ENCODE measurements at places on chromosomes 5 and 9.

DNA sequence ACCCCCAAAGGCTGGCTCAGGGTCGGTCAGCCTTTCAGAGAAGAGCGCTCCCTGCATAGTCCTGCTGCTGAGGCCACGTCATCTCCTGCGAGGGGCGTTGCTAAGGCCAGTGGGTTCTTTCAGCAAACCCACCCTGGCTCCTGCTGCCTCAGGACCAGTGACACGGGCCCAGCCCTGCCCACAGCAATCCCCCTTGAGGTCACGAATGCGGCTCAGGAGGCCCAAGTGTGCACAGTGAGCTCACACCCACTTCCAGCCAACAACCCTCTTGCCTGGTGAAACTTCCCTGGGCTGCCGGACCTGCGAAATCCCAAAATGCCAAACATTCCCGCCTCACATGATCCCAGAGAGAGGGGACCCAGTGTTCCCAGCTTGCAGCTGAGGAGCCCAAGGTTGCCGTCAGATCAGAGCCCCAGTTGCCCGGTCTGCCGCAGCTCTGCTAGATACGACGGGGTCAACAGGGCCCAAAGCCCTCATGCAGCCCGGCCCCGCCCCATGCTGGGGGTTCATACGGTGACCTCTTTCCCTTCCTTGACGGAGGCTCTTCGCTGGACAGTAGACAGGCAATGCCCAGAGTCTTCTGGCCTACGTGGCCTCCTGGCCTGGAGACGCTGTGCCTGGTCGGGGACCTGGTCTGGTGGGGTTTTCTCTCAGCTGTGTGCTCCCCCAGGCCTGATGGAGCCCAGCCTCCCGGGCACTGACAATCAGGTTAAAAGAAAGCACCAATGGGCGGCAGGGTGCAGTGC is 116.4 kb upstream of the COL5A1 start:
- DNase-seq, result no peak

GRCh38 chr5:38757451-38758245 is 88.2 kb upstream of the OSMR start:
- DNase-seq, result no peak

- DNase-seq, result no peak
Observed at GRCh38 chr9:77508396-77508795, 139.7 kb downstream of the GNA14 start.

DNA sequence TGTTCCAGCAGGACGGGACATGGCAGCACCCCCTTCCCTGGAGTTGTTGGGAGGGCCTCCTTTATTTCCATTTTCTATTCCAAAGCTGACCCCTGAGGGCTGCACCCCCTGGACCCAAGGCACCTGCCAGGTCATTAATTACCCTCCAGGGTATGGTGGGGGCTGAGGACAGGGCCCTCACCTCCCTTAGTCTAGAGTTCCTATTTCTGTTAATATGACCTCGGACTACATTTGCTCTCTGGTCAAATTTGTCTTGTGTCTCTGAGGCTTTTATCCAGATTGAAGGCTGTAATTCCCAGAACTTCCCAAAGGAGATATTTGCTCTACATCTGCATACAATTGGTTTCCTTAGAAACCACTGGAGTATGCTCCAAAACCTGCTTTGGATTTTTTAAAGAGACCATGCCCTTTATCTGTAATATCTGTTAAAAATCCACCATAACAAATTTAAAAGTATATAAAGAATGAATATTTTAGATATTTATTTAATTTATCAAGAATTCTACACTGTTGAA is 16.8 kb downstream of the PHF2 start:
- no peak for DNase-seq

- peak; percentile 64 for DNase-seq
Observed at GRCh38 chr5:132479111-132479951, 11.2 kb downstream of the IRF1 start.

- no peak for DNase-seq
Observed at GRCh38 chr9:122656378-122656777, 1.0 kb downstream of the OR1B1 start.

DNA sequence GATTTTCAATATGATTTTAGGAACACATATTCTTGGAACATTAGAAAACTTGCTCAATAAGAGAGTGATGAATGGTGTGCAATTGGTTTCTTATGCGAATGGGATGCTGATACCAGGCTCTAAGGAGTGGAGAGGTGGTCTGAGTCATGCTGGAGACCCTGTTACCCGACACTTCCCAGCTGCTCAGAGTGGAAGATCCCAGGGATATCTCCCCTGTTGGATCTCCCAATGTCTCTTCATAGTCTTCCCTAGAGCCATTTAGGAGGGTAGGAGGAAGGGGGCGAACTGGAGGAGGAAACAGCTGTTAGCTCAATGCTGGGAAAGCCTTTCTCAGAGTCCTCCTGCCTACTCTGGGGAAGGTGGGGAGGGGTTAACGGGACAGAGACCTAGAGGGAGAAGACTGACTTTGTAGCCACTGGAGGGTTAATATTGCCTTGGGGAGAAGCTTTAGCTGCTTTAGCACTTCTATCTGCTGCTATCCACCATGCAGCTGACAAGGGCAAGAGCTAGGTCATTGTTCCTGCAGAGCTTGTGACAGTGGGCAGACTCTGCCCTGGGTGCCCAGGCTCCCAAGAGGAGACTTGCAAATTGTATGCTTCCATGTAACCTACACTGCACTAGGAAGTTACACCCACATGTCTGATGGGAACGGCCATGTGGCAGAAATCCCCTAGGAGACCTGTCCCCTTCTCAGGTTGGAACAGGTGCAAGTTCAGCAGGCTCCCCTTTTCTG is 301.0 kb downstream of the GADD45G start:
- DNase-seq, result no peak

DNA sequence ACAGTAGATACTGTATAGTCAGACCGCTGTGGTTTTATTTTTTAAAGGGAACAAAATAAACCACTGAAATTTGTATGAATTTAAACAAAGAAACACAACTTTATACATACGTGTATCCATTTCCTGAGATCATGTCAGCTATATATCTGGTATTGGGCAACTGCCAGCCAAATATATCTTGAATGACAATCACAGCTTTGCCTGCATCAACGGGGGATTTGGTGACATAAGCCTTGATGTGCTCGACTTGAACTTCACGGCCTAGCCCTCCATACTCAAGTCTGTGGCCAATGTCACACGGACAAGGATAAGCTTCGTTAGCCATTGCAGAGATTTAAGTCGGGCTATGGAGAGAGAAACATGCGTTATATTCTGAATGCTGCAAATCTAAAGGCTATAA is 17.3 kb downstream of the CMBL start:
- no peak for DNase-seq

GRCh38 chr9:1024112-1024511 is 26.0 kb upstream of the DMRT2 start:
- no peak for DNase-seq

GRCh38 chr5:34551911-34552433 is 104.2 kb upstream of the RAI14 start:
- DNase-seq, result no peak

- no peak for DNase-seq
Observed at GRCh38 chr5:72187388-72188075, 80.3 kb downstream of the MAP1B start.

DNA sequence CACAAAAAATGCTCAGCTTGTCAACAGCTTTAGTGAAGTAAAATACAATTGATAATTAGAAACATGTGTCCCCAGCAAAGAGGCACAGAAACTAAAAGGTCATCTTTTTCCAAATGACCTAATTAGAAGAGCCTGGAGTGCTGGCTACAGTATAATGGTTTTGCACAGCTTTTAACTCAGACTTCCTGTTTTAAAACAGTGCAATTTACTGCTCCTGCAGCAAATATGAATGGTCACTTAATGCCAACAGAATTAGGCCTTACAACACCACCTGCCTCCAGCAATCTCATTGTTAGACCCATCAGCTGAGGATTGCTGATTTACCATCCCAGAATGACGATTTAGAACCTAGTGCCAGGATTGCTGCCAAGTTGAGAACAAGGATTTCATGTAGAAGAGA is 239.3 kb downstream of the CETN3 start:
- peak; percentile 3 for DNase-seq

DNA sequence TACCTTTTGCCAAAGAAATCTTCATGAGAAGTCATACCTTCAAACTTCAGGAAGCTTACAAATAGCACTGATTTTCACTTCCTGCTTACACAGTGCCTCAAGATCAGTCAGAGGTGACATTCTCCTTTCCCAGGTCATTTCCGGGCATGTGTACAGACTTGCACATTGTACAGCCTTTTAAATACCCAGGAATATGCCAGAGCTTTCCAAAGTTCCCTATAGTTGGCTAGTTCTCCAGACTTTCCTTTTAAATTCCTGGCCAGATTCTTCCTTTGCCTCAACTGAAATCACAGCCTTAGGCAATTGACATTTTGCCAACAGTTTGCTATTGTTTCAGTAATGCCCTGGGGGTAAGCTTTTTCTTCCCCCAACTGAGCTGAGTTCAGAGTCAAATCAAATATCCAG is 47.2 kb downstream of the RFX3 start:
- no peak for DNase-seq

- no peak for DNase-seq
Observed at GRCh38 chr5:159737263-159737662, 179.0 kb upstream of the ADRA1B start.

GRCh38 chr5:147479444-147479843 is 30.4 kb downstream of the DPYSL3 start:
- DNase-seq, result no peak

- DNase-seq, result no peak
Observed at GRCh38 chr9:107119735-107120134, 163.3 kb upstream of the RAD23B start.

DNA sequence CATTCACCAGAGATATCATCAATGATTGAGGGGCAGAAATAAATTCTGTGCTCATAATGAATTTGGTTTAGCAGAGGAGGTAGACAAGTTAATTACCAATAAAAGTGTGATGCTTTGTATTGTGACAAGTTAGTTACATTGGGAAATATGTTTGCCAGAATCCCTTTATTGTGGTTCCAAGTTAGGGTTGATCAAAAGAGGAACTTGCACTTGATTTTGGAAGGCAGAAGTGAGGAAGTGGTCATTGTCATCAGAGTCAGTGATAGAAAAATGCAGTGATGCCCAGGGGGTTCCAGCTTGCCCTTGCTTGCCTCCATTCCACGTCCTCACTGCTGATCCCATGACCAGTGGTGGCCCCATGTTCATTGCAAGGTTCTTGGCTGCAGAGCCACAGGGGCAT is 69.7 kb downstream of the SVEP1 start:
- peak; percentile 9 for DNase-seq

DNA sequence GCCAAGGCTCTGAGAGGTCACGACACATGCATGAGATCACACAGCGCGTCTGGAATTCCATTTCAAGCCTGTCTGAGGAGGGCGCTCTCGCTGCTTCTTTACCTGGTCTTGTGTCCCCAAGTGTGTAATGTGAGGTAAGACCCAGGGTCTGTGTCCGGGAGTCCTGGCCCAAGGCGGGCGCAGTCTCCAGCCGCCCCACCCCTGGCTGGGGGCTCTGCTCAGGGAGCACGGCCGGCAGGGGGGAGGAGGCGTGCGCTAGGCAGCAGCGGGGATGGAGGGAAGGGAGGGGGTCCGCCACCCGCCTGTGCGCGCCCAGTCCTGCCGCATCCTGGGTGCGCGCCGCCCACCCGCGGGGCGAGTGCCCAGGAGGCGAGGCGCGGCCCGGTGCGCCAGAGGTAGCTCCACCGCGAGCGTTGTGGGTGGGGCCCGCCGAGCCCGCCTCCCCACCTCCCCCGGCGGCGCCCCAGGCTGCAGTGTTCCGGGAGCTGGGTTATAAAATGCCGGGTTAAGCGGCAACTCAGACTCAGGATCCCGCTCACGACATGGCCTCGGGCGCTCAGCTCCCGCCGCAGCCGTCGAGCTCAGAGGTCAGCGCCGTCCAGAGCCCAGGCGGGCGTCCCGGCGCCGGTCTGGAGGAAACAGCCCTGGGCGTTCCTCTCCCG is at the start of gene CCNI2:
Gene CCNI2, plus strand, starts transcription at position 473 of the 662 bp plus-strand sequence. Its CDS starts 70 bp downstream, at position 543.
- no peak for DNase-seq

- DNase-seq, result no peak
Observed at GRCh38 chr9:95729669-95730368, 145.7 kb upstream of the ERCC6L2 start.

GRCh38 chr9:14156046-14156445 is 157.9 kb downstream of the NFIB start:
- DNase-seq, result no peak

- no peak for DNase-seq
Observed at GRCh38 chr9:129287619-129288305, 109.7 kb upstream of the IER5L start.

DNA sequence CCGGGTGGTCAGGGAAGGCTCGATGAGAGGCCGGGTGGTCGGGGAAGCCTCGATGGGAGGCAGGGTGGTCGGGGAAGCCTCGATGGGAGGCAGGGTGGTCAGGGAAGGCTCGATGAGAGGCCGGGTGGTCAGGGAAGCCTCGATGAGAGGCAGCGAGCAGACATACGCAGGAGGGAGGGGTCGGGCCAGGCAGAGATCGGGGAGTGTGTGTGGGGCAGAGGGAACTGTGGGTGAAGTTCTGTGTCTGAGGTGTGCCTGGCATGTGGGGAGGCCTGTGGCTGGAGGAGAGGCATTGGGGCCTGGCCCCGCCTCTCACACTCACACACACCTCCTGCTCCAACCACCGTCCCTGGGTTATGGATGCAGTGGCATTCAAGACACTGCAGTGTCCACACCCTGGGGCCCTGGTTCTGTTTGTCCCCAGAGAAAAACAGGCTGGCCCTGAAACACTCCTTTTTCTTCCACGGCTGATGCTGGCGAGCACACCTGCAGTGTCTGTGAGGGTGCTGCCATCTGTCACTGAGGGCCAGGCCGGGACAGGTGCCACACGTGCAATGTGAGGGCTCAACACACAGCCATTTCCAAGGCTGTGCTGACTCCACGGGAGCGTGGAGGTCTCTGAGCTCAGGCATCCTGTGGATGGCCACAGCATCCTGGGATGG is 6.5 kb upstream of the PLEKHG4B start:
- no peak for DNase-seq

DNA sequence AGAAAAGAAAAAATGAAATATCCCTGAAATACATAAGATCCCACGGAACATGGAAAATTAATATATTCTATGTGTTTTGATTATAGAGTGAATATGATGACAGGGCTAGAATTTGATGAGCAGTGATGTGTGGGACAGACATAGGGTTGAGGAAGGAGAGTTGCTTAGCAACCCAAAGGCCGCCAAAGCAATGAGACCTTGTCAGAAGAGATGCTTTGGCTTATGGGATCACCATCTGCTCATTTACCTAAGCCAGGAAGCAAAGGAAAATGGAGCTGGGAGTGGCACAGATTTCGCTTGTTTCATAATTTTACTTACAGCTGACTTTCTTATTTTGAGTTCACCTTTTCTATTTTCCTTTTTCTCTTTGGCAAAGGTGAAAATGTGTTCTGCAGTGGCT is 20.9 kb upstream of the HAPLN1 start:
- no peak for DNase-seq
